ENCODE measurements at places on chromosomes 4 and X.
A peak's percentile ranks its signal among the peaks of the same experiment; 100 is the strongest.

DNA sequence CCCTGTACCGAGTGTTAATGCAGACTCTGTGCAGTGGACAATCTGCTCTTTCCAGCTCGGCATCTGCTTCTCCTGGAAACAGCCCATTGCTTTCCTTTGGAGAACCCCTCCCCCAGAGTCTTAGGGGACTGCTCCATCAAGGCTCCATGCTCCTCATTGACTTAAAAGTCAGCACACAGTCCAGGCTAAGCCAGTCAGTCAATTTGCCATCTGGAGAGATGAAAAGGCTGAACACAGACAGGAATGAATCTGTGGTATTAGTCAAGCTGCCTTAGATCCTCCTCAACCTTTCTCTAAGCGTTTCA lies 20.3 kb downstream of the ATP8A1 start:
- no peak for DNase-seq

DNA sequence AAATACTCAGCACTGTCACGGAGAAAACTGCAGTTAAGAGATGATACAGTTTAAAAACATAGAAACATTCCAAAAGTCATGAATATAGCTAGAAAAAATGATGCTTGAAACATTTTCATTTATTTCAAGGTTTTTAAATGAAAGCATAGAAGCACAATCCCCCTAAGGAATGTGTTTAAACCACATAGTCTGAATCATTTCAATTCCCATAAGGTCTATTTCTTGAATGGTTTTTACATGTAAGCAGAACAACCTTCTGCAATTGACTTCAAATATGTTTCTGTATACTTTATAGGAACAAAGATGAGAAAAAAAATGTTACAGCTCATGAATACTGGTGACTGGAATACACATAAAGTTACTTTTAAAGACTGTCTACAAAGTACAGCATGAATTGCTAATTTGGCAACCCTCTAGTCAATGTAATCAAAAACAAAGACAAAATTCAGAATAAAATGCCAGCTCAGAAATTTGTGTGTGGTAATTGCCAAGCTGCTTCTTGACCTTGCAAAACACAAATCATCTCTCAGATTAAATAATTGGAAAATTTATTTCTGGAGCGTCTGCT lies 886.4 kb upstream of the ADGRL3 start:
- no peak for DNase-seq

DNA sequence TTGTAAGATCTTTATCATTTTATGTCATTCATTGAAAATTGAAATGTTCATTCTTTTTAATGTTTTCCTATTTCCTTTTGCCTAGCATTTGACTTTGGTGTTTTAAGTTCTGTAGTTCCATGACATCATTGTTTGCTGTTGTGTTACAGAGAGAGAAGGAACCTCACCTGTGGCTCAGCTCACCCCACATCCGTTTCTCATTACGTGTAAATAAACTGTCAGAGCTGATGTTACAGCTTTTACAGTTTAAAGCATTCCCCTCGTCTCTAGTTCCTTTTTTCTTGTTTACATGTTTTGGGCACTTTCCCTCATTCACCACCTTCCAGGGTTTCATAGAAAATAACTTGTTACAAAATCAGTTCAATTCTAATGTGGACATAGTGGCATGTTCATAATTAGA lies 137.2 kb downstream of the FNIP2 start:
- DNase-seq, result peak; percentile 47

- DNase-seq, result no peak
Observed at GRCh38 chrX:38560776-38561125, 591 bp upstream of the TSPAN7 start.

GRCh38 chrX:95949588-95949987 lies 735.1 kb upstream of the DIAPH2 start:
- no peak for DNase-seq

DNA sequence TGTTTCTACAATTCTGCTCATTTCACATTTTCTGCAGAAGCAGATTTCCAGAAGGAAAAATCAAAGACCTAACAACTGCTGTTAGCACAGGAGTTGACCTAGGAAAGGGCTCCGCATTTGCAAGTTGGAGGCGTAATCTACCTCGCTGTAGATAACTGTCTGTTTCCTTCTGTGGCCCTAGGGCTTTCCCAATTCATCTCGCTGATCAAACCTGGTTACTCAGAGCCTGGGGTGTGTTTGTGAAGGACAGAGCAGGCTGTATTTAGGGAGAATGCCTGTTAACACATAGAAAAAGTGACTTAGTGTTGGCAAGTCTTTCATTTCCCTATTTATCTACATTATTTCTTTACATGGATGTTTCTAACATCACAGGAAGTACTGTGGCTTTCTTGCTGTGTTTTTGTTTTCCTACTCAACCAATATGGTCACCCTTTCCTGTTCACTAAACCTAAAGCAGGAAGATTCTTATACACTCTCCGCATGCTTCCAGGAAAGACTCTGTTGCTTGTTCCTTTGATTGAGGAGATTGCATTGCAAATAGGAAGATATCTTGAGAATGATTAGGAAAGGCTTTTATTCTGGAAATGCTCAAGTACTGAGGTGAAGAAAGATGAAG lies 40.5 kb downstream of the AGA start:
- peak; percentile 34 for DNase-seq

- DNase-seq, result no peak
Observed at GRCh38 chrX:10099411-10099810, 57.4 kb upstream of the CLCN4 start.

GRCh38 chr4:128821151-128821550 lies 11.7 kb downstream of the JADE1 start:
- DNase-seq, result no peak

DNA sequence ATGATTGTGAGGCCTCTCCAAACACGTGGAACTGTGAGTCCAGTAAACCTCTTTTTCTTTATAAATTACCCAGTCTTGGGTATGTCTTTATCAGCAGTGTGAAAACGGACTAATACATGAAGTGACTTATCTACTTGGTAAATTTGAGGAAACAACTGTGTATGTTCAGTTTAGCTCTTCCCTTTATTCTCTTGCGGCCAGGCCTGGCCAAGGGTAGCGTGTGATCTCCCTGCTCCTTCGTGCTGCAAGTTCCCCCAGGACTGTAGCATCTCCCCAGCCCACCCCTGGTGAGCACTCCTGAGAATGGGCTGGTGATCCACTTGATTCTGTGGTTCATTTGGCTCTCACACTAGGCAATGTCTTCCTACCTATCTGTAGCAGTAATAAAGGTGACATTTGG lies 53.2 kb upstream of the CHRNA9 start:
- no peak for DNase-seq

DNA sequence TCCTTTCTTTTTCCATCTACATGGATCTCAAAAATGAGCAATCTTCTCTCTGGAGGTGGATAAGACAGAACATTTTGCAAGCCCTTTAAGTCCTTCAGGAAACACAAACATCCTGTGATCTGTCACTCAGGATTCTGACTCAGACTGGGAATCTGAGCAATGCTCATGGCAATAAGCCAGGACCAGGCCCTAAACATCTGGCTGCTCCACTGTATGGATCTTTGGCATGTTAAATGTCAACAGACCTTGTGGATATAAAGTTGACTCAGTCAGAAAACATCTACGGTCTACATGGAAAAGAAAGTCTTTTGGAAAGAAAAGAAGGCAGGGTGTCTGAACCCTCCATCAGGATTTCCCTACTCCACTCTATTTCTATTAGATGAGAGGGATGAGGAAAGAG lies 17.8 kb upstream of the CHIC2 start:
- DNase-seq, result no peak

GRCh38 chrX:9271789-9272525 lies 192.9 kb upstream of the TBL1X start:
- DNase-seq, result no peak

- no peak for DNase-seq
Observed at GRCh38 chr4:47705326-47705981, 132.4 kb downstream of the CORIN start.

DNA sequence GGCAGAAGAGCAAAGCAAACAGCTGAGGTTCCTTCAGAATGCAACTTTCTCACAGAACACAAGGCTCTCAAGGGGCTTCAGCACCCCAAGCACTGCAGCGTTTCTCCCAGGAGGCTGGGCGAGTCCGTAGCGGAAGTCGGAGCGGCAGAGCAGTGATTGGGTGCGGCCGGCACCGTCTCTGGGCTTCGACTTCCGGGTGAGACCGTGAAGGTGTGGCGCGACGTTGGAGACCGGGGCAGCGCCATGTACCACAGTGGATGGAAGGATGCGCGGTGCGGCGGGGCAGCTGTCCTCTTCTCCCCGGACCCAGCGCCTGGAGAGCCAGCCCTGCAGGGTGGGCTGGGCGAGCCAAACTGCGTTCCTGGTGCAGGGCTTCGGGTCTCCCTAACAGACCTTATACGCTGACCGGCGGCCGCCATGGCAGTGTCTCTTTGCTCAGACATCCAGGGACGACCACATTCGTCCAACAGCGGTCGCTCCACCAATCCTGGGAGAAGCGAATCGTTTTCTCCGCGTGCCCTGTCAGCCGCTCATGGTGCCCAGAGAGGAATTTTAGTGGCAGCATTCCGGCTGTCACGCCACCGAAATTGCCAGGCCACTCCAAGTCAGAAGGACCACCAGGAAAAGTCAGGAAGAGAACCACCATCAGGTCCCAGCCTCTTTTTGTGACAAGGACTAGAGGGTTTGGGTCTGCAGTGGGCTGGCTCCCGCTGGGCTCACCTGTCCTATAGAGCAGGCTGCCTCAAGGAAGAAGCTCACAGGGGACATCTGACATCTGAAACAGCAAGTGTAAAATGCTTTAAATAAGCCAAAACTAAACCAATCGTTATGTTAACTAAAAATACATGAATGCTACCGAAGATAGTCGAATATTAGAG lies 20.5 kb downstream of the TRIM61 start:
- peak; percentile 71 for DNase-seq

- DNase-seq, result peak; percentile 72
Observed at GRCh38 chrX:20263474-20263873, 3.2 kb downstream of the RPS6KA3 start.

GRCh38 chr4:96955226-96955625 lies 1115.3 kb downstream of the PDHA2 start:
- DNase-seq, result no peak

DNA sequence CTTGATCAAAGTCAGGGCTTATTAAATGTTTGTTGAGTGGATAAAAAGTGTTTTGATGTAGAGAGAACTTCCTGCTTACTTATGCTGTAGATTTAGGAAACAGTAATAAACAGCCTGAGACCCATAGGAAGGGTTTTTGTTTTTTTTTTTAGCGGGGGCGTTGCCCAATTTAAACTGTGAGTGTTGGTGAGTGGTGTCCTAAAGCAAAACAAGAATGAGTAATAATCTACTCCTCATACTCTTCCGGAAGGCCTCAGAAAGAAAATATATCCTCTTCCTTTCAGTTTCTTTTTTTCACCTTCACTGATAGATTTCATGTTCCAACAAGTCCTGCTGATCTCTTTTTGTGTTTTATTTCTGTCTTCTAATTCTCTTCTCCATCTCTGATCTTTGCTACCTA lies 104.4 kb upstream of the SCML1 start:
- DNase-seq, result peak; percentile 14

GRCh38 chr4:824461-825062 lies 1.4 kb downstream of the CPLX1 start:
- no peak for DNase-seq

DNA sequence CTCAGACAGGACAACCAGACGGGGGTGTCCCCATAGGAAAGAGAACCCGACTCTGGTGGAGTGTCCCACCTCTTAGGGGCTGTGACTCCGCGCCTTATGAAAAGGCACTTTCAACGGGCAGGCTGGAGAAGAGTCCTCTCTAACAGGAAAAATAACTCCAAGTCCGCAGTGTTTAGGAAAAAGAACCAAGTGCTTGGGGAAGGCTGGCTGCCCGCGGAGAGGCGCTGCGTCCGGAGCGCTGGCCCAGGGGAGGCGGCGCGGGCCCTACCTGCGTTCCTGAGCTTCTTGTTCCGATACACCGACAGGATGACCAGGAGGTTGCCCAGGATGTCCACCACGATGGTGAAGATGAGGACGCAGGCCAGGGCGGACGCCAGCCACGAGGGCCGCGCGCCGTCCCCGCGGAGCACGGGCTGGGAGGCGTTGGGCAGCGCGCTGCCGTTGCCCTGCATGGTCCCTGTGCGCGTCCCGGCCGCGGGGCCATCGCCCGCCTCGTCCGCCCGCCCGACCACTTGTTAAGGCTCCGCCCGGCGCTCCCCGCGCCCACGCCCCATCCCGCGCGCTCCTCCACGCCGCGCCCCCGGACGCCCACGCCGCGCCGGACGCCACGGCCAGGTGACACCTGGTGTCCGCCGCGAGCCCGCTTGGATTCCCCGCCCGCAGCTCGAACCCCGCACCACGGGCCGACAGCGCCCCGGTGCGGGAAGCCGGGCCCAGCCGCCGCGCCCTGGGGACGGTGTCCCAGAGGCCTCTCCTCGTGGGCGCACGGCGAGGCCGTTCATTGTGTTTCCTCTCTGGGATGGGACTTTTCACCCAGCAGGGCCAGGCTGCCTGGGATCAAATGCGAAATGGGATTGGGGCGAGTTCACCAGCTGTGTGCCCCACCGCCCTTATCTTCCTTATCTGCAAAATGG lies at the start of gene MTNR1A:
MTNR1A (minus strand) TSS at position 654 of the 914 bp plus-strand sequence; CDS start at position 452, 202 bp downstream.
- DNase-seq, result no peak

- DNase-seq, result no peak
Observed at GRCh38 chr4:152424977-152425376, 110.9 kb downstream of the FBXW7 start.

DNA sequence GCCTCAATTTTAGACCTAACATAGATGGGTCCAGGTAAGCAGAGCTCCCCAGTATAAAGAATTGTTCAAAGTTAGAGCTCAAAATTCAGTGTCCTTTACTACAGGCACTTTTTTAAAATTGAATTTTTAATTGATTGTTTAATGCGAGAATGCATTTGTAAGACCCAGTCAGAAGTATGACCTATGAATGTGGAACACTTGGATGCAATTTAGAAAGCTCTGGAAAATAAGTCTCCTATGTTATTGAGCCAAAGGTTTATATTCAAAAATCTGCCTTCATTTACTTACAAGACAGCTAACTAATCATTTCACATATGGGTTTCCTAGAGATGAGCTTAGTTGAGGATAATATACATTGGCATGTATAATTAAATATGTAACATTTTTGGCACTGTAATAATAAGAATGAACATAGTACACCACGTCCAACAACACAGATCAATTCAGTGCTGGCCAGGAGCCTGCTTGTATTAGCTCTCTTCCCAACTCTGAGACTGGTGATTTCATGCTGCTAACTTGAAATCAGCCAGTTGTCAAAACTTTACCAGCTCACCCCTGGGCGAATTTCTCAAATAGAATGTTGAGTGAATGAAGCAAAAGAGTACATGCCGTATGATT lies 197.2 kb upstream of the NPY2R start:
- DNase-seq, result no peak

DNA sequence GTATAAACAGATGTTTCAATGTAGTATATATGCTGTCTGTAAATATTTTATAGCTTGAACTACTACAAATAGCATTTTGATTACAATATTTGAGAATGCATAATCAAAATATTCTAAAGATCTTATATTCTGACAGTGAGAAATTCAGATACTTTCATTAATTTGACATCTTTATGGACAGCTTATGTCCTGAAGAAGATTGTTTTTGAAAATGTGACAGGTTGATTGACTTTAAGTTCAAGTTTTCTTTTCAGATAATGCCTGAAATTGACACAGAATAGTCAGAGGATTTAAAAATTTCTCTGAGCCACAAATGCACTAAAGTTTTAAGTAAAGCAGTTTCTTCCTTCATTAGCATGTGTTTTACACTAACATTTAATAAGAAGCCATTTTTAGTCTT lies 799.8 kb downstream of the CCSER1 start:
- DNase-seq, result no peak
